ENCODE measurements at places on chromosomes 1 and 21. TPM values are rescaled to one million over a fixed set of nuclear protein-coding genes. Genes with fewer than 3 reads are reported as not detected.

The CELA3A gene
- not detected for total RNA-seq

The NTRK1 gene
- total RNA-seq: 0.09 TPM

The F3 gene
- 24.0 TPM for total RNA-seq

The GJA5 gene
- not detected for total RNA-seq

The ANKRD65 gene
- total RNA-seq: 2.4 TPM

The LCE1C gene
- total RNA-seq: not detected

The CDCA8 gene
- total RNA-seq: 0.25 TPM

The MAEL gene
- not detected for total RNA-seq

The KRTAP7-1 gene
- not detected for total RNA-seq

The DNAH14 gene
- 33.9 TPM for total RNA-seq

The PCAT6 gene
- not detected for total RNA-seq

The VAMP3 gene
- 135 TPM for total RNA-seq

The KIF14 gene
- 13.4 TPM for total RNA-seq

The CKS1B gene
- 24.0 TPM for total RNA-seq

The IGSF5 gene
- total RNA-seq: not detected

The CYP4Z1 gene
- not detected for total RNA-seq

The ALG14 gene
- 2.4 TPM for total RNA-seq
